ENCODE measurements at places on chromosomes 11 and 22.

- DNase-seq, result no peak
Observed at GRCh38 chr11:12185914-12186313, 75.5 kb downstream of the MICAL2 start.

- DNase-seq, result peak; percentile 43
Observed at GRCh38 chr11:63916837-63917691, at the start of gene RCOR2. Gene RCOR2 (minus strand): TSS chr11:63917164. CDS start chr11:63916456, 708 bp downstream.

GRCh38 chr22:25702571-25703167, 39.3 kb upstream of the MYO18B start:
- no peak for DNase-seq

GRCh38 chr11:93784935-93785360, 866 bp downstream of the MED17 start:
- no peak for DNase-seq

GRCh38 chr22:20204806-20205205, 54.0 kb upstream of the CCDC188 start:
- no peak for DNase-seq

GRCh38 chr11:111604392-111605009, 2.3 kb downstream of the SIK2 start:
- DNase-seq, result peak; percentile 11

DNA sequence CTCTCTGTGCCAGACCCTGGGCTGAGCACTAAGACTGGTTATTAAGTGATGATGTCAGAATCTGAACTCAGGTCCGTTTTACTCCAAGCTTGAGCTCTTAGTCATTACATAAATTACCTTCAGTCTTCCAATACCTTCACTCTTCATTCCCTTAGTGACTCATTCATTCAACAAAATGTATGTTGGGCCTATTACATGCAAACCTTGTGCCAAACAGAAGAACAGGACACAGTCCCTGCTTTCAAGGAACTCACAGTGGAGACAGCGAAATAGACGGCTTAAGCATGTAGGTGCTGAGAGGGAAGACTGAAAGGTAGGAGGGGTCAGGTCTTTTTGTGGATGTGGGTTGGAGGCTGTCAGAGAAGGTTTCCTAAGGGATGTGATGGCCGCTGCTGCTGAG, 3.3 kb downstream of the KCTD14 start:
- DNase-seq, result no peak
